ENCODE measurements at places on chromosomes 16 and 17.
A peak's percentile ranks its signal among the peaks of the same experiment; 100 is the strongest.

DNA sequence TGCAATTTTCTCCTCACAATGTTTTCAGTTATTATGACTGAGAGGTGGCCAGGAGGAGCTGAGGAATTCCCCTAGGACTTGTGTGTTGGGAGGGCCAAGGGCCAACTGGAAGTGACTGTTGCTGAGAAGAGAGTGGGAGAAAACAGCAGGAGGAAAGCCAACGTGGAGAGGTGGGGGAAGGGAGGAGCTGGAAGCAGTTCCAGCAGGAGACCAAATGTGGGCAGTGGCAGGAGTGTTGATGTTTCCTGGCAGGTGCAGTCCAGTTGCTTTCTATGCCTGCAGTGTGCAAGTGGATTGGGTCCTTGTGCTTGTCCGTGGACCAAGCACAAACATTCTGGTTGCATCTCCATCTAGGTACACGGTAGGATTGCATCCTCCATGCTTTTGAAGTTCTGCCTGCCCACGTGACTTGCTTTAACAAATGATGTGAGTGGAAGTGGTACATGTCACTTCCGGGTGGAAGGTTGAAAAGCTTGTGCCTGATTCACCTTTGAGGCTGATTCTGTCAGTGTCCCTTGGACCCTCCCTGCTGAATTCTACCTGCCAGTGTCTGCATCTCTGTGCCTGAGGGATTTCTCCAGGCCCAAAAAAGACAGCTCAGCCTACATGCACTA lies 54.7 kb upstream of the CRHR1 start:
- H3K36me3 ChIP-seq, result peaks cover 8% of the 10 kb centered on the region
- no peak for DNase-seq
- H3K27ac ChIP-seq, result no peak overlapping the region
- H3K4me3 ChIP-seq, result no peak overlapping the region

GRCh38 chr16:51624080-51624775 lies 473.2 kb upstream of the SALL1 start:
- H3K4me1 ChIP-seq, result no peaks in the 10 kb centered on the region
- no peak for DNase-seq
- H3K4me3 ChIP-seq, result no peak overlapping the region
- peaks cover 5% of the 10 kb centered on the region for H3K36me3 ChIP-seq
- H3K27ac ChIP-seq, result no peak overlapping the region

- no peak for DNase-seq
- H3K4me3 ChIP-seq, result no peak overlapping the region
- H3K27ac ChIP-seq, result no peak overlapping the region
- H3K27me3 ChIP-seq, result peaks cover 41% of the 10 kb centered on the region
Observed at GRCh38 chr16:77596261-77596660, 126.1 kb upstream of the NUDT7 start.

DNA sequence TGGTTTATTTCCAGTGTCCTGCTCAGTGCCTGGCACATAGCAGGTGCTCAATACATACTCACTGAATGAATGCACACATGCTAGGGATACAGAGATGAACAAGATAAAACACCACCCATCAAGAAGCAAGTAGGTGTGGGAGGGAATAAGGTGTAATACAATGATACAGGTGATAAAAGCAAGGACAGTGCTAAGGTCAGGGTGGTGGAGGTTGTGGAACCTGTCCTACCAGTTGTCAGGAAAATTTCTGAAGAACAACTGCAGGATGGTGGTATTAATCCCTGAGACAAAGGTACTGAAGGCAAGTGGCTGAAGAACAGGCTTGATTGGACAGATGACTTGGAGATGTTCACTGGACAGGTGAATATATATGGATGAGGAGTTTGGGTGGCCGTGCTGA lies 1.8 kb downstream of the KNOP1 start:
- no peaks in the 10 kb centered on the region for H3K27me3 ChIP-seq
- peak overlapping the region; percentile 66 for H3K4me3 ChIP-seq
- H3K36me3 ChIP-seq, result peaks cover 14% of the 10 kb centered on the region

- peaks cover 52% of the 10 kb centered on the region for H3K4me1 ChIP-seq
- H3K27ac ChIP-seq, result no peak overlapping the region
- no peaks in the 10 kb centered on the region for H3K36me3 ChIP-seq
Observed at GRCh38 chr16:34648-34987, 18.8 kb downstream of the POLR3K start.

DNA sequence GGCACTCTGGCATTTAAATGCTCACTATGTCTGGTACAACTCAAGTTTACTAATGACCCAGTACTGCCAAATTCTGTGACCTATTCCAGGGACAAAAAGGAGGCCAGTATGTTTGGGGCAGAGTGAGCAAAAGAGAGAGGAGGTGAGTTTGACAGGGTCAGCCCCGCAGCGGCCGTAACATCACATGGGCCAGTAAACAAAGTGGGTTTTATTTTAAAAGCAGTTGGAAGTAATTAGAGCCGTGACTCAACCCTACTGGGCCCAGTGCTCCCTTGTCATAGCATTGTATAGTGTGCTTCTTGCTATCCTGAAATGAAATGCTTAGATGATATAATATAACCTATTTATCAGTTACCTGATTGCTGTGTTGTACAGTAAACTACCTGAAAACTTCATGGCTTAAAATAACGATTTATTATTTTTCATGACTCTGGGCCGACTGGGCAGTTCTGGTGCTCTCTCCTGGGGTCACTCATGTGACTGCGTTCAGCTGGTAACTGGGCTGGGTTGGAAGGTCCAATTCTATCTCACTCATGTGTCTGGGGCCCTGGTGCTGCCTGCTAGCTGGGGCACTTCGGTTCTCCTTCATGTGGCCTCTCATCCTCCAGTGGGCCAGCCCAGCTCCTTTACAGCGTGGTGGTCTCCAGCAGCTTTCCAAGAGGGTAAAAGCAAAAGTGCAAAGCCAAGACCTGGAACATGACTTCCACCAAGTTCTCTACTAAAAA lies 27.4 kb downstream of the IQCK start:
- H3K27ac ChIP-seq, result no peak overlapping the region
- no peak for DNase-seq

DNA sequence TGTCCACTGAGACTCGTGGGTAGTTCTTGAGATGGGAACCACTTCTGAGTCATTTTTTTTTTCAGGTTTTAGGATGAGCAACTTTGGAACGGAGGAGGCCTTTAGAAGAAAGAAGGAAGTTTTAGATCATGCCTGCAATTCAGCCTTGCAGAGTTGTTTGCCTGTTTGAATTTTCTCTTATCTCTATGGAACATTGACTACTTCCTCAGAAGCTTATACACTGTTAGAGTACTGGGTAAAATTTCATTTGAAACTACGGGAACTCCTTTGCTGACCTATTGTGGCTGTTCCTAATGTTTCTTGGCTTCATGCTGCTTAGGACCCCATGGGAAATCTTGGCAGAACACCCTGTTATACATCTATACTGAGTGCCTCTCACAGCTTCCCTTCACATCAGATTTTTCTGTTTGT lies 70.8 kb downstream of the MAP2K6 start:
- H3K4me3 ChIP-seq, result no peak overlapping the region
- H3K4me1 ChIP-seq, result no peaks in the 10 kb centered on the region
- H3K36me3 ChIP-seq, result peaks cover 24% of the 10 kb centered on the region
- no peak overlapping the region for H3K27ac ChIP-seq
- no peaks in the 10 kb centered on the region for H3K27me3 ChIP-seq
- DNase-seq, result no peak

DNA sequence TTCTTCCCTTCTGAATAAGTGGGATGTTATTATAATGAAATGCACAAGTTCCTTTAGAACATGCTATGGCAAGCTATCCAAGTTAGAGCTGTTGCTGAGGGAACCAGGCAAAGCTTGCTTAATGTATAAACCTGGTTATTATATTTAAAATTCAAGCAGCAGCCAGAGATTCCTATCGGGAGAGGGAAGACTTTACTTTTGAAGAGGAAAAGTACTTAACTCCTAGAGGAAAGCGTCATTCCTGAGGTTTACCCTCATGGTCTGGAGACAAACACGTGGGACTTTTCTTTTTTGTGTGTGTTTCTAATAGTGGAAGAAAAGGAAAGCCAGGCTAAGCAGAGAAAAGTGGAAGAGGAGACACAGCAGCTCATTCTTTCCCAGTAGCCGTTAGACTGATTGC lies 39.9 kb upstream of the MYH10 start:
- H3K4me1 ChIP-seq, result no peaks in the 10 kb centered on the region
- no peak overlapping the region for H3K4me3 ChIP-seq
- H3K27ac ChIP-seq, result no peak overlapping the region
- no peak for DNase-seq
- H3K27me3 ChIP-seq, result peaks cover 2% of the 10 kb centered on the region

GRCh38 chr17:8668176-8668740 lies 37.7 kb upstream of the MYH10 start:
- no peak overlapping the region for H3K4me3 ChIP-seq
- H3K27me3 ChIP-seq, result peaks cover 15% of the 10 kb centered on the region
- no peak overlapping the region for H3K27ac ChIP-seq
- DNase-seq, result no peak
- H3K36me3 ChIP-seq, result no peaks in the 10 kb centered on the region
- H3K4me1 ChIP-seq, result no peaks in the 10 kb centered on the region

- H3K27me3 ChIP-seq, result no peaks in the 10 kb centered on the region
- no peak overlapping the region for H3K27ac ChIP-seq
- no peak for DNase-seq
- H3K36me3 ChIP-seq, result peaks cover 21% of the 10 kb centered on the region
- no peak overlapping the region for H3K4me3 ChIP-seq
- H3K4me1 ChIP-seq, result peaks cover 4% of the 10 kb centered on the region
Observed at GRCh38 chr17:4188076-4188475, 45.1 kb downstream of the CYB5D2 start.

- no peaks in the 10 kb centered on the region for H3K36me3 ChIP-seq
- peaks cover 89% of the 10 kb centered on the region for H3K4me1 ChIP-seq
- no peak for DNase-seq
- peak overlapping the region; percentile 84 for H3K4me3 ChIP-seq
Observed at GRCh38 chr17:40542558-40543411, 22.5 kb downstream of the CCR7 start.

GRCh38 chr16:3478242-3478925 lies 16.9 kb downstream of the C16orf90 start:
- H3K36me3 ChIP-seq, result peaks cover 8% of the 10 kb centered on the region
- peaks cover 15% of the 10 kb centered on the region for H3K4me1 ChIP-seq
- H3K4me3 ChIP-seq, result no peak overlapping the region
- H3K27me3 ChIP-seq, result no peaks in the 10 kb centered on the region
- DNase-seq, result no peak

DNA sequence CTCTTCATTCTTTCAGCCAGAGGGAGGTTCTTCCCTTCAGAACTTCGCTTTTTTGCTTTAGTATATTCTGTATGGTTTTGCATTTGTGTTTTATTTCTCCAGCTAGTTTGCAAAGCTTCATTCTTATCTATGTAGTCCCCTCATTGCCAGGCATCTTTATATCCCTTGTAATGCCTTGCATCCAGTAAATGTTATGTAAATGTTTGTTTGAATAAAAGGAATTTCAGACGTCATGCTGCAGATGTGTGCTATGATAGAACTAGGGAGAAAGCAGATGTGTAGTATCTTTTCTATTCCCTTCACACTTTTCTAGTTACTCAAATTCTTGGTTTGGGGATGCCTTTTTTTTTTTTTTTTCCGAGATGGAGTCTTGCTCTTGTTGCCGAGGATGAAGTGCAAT lies 62.6 kb upstream of the RASL10B start:
- no peaks in the 10 kb centered on the region for H3K27me3 ChIP-seq
- H3K4me1 ChIP-seq, result no peaks in the 10 kb centered on the region
- no peak overlapping the region for H3K4me3 ChIP-seq
- H3K27ac ChIP-seq, result no peak overlapping the region

GRCh38 chr17:75695830-75696271 lies 25.4 kb upstream of the ITGB4 start:
- H3K4me1 ChIP-seq, result peaks cover 22% of the 10 kb centered on the region
- DNase-seq, result no peak
- no peaks in the 10 kb centered on the region for H3K36me3 ChIP-seq
- H3K4me3 ChIP-seq, result no peak overlapping the region

DNA sequence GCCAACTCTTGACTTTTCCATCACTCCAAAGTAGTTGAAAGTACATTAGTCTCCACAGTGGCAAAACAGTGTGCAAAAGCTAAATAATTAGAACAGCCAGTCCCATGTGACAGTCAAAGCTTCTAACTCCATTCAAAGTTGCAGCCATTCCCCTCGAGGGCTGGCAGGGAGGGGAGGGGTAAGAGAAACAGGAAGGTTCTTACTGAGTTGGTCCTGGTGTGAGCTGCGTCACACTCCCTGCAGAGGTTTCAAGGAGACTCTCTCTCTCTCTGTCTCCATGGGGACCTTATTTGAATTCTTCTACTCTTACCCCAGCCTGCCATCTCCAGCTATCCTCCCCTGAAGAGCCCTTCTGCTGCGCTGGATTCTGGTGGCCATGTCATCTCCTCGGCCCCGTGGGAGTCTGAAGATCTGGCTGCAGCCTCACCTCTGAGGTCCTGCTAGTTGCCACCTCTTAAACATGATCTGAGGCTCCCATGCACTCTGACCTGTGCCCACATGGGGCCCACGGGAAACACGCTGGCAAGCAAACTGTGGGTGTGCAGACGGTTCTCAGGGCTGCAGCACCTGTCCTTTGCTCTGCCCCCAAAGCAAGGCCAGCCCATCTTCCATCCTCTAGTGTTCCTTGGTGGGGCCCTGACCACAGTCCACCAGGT lies 23.3 kb upstream of the STH start:
- no peaks in the 10 kb centered on the region for H3K36me3 ChIP-seq
- peaks cover 4% of the 10 kb centered on the region for H3K27me3 ChIP-seq
- no peak for DNase-seq
- H3K4me1 ChIP-seq, result no peaks in the 10 kb centered on the region

DNA sequence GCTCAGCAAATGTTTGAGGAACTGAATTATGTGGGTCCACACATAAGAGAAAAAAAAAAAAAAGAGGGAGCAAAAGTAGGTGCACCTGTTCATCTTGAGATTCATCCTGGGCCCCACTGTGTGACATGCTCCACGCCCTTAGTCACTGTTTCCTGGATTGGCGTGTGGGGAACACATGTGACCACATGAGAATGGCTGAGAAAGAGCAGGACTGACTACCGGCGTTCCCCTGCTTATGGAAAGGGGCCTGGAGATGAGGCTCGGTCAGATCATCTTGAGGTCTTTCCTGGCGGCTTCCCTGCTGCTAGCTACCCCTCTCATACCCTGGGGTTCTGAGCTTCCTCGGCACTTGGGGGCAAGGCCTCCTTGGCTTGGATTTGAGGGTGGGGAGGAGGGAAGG lies 3.9 kb downstream of the DEXI start:
- peaks cover 85% of the 10 kb centered on the region for H3K4me1 ChIP-seq
- peak overlapping the region; percentile 34 for H3K27ac ChIP-seq
- DNase-seq, result no peak
- H3K4me3 ChIP-seq, result peak overlapping the region; percentile 96
- H3K27me3 ChIP-seq, result no peaks in the 10 kb centered on the region

GRCh38 chr17:38705523-38705802 lies 390 bp downstream of the MLLT6 start:
- H3K4me1 ChIP-seq, result peaks cover 67% of the 10 kb centered on the region
- peaks cover 30% of the 10 kb centered on the region for H3K36me3 ChIP-seq
- DNase-seq, result no peak
- H3K4me3 ChIP-seq, result peak overlapping the region; percentile 72

GRCh38 chr16:6204945-6205344 lies 1107.3 kb upstream of the EEF2KMT start:
- H3K27me3 ChIP-seq, result peaks cover 3% of the 10 kb centered on the region
- no peak overlapping the region for H3K4me3 ChIP-seq
- no peaks in the 10 kb centered on the region for H3K36me3 ChIP-seq
- no peak overlapping the region for H3K27ac ChIP-seq
- DNase-seq, result no peak

- no peak for DNase-seq
- H3K27me3 ChIP-seq, result no peaks in the 10 kb centered on the region
- H3K4me1 ChIP-seq, result peaks cover 2% of the 10 kb centered on the region
- no peak overlapping the region for H3K4me3 ChIP-seq
- H3K27ac ChIP-seq, result no peak overlapping the region
Observed at GRCh38 chr17:62093188-62094155, 28.4 kb upstream of the MED13 start.
